ENCODE measurements at places on chromosomes 7 and 10.

DNA sequence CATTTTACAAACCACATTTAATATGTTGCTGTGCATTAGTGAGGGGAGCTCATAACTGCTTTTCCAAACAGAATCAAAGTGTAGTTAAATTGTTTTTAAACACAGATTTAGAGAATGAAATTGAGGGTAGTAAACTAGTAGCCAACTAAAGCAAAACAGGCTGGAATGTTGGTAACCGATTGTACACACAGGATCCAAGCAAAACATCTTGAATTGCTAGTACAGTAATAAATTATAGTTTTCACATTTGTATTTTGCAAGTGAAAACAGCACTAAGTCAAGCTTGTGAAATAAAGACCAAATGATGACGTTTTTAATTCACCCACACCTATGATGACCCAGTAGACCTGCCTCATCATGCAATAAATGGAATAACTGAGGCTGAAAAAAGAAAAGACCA lies 198.3 kb downstream of the HDAC9 start:
- peak; percentile 10 for DNase-seq

GRCh38 chr10:72337039-72337629 lies 17.6 kb downstream of the DNAJB12 start:
- peak; percentile 27 for DNase-seq

DNA sequence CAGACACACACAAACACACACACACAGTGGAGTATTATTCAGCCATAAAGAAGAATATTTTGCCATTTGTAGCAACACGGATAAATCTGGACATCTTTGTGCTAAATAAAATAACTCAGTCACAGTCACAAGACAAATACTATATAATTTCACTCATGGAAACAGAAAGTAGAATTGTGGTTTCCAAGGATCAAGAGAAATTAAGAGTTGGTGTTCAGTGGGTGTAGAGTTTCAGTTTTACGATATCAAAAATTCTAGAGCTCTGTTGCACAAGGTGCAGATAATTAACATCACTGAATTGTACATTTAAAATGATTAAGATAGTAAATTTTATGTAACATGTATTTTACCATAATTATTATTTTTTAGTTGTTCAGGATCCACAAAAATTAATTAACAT lies 1235.0 kb downstream of the XPNPEP1 start:
- no peak for DNase-seq

DNA sequence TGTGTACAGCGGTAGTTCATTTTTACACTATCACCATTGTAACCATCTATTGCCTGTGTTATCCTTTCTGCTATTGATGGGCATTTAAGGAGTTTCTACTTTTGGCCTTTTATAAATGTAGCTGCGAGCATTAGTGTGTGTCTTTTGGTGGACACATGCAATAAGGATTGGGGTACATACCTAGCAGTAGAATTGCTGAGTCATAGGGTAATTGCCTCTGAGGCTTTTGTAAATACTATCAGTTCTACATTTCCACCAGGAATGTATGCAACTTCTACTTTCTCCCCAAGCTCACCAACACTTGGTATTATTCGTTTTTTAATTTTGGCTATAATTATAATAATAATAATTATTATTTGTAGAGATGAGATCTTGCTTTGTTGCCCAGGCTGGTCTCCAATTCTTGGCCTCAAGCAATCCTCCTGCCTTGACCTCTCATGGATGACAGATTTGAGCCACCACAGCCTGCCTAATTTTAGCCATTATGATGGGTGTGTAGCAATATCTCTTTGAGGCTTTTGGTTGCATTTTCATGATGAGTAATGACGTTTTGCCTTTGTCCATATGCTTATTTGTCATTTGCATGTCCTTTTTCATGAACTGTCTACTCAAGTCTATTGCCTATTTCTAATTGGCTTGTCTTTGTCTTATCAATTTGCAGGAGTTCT lies 277.0 kb downstream of the ACTR3B start:
- no peak for DNase-seq

DNA sequence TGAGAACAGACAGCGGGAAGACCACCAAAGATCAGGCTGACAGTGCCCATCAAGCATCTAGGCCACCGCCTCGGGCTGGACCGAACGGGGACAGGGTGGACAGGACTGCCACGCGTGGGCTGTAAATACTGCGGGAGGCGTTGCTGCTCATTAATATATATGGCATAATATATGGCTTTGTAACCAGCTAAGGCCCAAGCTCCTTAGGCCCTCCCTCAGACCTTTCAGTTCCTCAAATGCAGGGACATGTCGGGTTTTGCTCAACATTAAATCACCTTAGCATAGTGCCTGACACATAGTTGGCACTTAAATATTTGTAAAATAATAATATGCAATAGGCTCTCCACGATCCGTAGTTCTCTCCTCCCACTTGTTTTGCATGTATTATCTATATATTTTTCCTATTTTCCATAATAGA lies 402 bp upstream of the TMEM168 start:
- no peak for DNase-seq

GRCh38 chr7:2299131-2299829 lies 15.0 kb downstream of the SNX8 start:
- peak; percentile 82 for DNase-seq

DNA sequence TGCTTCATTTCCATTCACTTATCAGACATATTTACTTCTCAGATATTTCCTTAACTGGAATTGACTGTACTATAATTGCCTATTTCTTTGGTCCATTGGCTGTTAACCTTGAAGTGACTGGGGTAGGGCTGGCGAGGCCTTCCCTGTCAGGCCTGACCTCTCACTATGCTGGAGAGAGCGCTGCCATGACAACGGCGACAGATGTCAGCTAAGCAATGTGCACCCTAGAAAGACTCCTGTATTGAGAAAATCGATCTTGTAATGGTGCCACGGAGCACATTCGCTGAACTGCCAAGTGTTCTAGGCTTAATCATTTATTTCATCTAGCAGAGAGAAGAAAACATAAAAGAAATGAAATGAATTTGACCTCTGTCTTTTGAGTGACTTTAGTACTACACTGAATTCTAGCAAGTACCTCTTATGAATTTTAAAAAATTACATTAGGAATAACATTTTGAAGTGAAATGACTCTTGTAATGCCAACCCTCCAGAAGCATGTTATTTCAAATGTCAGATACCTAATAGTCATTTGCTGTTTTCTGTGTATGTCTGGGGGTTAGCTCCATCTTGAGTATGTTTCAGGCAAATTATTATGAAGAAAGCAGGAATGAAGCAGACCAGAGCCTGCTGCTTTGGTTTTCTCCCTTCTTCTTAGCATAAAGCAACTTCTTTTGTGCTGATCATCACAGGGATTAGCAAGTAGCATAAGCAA lies 148.0 kb downstream of the SNX10 start:
- no peak for DNase-seq

GRCh38 chr7:91527460-91527859 lies 263.2 kb downstream of the FZD1 start:
- DNase-seq: no peak

GRCh38 chr7:6175645-6176044 lies 96.8 kb downstream of the CYTH3 start:
- peak; percentile 44 for DNase-seq

DNA sequence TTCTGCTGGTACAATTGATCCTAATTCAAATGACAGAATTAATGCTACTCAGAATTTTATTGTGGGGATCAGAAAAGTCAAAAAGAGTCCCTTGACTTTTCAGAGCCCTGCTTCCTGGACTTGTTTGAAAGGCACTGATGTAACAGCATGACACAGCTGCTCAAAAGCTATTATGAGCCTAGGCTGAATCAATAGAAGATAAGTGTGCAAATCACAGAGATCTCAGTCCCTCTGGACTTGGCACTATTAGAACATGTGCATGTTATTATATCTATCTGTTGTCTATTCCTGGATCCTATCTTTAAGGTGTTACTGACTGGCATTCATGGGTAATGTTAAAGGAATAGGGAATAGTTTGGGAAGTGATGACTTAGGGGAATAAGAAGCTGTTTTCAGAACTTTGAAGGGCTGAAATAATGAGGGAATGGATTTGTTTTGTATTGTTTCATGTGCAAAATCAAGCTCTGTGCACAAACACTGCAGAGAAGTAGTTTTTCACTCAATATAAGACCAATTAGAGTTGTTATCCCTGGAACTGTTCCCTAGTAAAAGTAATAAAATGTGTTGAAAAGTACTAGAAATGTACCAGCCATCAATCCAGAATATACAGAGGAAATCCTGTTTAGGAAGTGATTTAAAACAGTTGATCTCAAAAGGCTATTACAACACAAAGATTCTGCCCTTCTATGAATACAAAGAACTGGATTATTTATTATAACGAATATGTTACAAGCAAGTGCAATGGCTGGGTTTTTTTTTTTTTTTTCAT lies 814.9 kb upstream of the C7orf33 start:
- no peak for DNase-seq

Data from GM04504 (cell line).